ENCODE measurements at places on chromosomes 4 and X. TPM values are rescaled to one million over a fixed set of nuclear protein-coding genes. Genes with fewer than 3 reads are reported as not detected.

The PLP2 gene
- 112 TPM for total RNA-seq

- H3K27me3 ChIP-seq = no peaks in the 10 kb centered on the region
- no peak overlapping the region for H3K27ac ChIP-seq
- peaks cover 52% of the 10 kb centered on the region for H3K36me3 ChIP-seq
- no peak overlapping the region for H3K4me3 ChIP-seq
- peaks cover 3% of the 10 kb centered on the region for H3K4me1 ChIP-seq
- DNase-seq = no peak
These were observed 61.6 kb downstream of the UBE2K start for GRCh38 chr4:39759569-39759968.

The TRMT44 gene
- total RNA-seq = 25.6 TPM

DNA sequence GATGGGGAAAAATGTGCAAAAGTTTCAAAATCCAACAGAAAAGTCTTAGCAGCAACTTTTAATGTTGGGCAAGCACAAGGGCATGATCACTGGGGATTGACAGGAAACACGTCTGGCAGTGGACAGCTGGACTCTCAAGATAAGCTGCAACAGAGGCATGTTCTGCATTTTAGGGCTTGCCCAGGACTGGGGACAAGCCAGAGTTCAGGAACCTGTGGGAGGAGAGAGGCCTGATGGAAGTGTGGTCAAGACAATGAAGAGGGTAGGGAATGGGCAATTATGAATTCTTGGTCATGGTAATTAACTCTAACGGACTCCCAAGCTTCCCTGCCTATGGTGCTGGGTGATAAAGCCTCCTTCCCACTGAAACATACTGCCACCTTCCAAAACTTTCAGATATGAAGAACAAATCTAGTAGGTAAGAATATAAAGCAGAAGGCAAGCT is 48.4 kb downstream of the ANXA3 start:
- H3K4me3 ChIP-seq = no peak overlapping the region
- no peaks in the 10 kb centered on the region for H3K36me3 ChIP-seq
- no peak for DNase-seq
- H3K4me1 ChIP-seq = peaks cover 6% of the 10 kb centered on the region
- peaks cover 21% of the 10 kb centered on the region for H3K27me3 ChIP-seq

The XIAP gene
- 32.7 TPM for total RNA-seq

GRCh38 chr4:19735012-19735411 is 516.7 kb upstream of the SLIT2 start:
- H3K27ac ChIP-seq = no peak overlapping the region
- H3K4me3 ChIP-seq = no peak overlapping the region
- no peaks in the 10 kb centered on the region for H3K36me3 ChIP-seq
- DNase-seq = no peak
